CD4-positive, alpha-beta T cell treated with Interleukin-2 at 100 ng/mL for 4 hours (primary cell): ENCODE measurements at places on chromosomes 13 and 19.

GRCh38 chr19:17125062-17125727 lies 49.6 kb downstream of the MYO9B start:
- peak; percentile 65 for DNase-seq

DNA sequence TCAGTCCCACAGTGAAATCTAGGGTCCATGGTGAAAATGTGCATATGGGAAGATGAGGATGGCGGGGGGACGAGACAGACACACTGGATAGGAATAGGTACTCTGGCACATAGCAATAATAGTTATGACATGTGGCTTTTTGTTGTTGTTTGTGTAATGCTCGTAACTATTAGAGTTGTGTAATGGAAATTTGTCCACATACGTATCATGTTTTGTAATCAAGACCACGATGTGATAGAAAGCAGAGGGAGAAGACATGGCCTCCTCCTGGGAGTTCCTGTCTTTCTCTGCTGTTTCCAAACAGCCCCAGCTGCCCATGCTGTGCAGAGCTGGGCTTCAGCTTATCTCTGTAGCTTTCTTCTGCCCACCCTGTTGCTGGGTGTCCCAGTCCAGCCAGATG lies 185.3 kb upstream of the TMTC4 start:
- DNase-seq = no peak

GRCh38 chr19:40797963-40798682 lies 868 bp upstream of the EGLN2 start:
- peak; percentile 73 for DNase-seq

- no peak for DNase-seq
These were observed 728.4 kb downstream of the SLITRK1 start for GRCh38 chr13:83153848-83154247.

DNA sequence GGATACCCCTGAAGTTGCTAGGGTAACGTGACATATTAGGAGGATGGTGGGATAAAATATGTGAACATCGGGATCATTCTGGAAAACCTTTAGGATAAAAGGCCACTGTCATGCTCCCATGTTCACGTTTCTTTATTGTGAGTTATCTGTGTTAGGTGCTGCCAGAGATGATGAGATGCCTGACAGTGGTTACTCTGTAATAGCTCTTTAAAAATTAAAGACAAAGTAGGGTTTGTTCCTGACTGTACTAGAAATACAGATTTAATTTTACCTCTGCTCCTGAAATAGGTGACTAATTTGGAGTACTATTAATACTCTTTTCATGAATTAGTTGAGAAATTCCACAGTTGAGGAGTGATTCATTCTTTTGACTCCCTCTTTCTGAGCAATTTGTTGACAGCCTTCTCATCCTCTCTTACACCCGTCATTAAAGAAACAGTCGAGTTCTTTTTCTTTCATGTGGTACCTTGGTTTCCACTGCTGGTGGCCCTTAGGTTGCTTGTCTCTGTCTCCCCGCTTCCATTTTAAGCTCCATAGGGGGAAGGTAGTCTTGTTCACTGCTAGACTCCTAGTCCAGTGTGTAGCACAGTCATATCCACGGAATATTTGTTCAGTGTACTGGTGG lies 28.4 kb downstream of the SAE1 start:
- DNase-seq = peak; percentile 76

- DNase-seq = peak; percentile 29
These were observed 14.6 kb downstream of the FRY start for GRCh38 chr13:32045982-32046785.

- DNase-seq = no peak
These were observed 15.3 kb downstream of the FPR3 start for GRCh38 chr19:51810223-51810622.
